ENCODE measurements at places on chromosomes 5 and 9. TPM values are rescaled to one million over a fixed set of nuclear protein-coding genes. Genes with fewer than 3 reads are reported as not detected.

Gene RNF224
- not detected for total RNA-seq

Gene PCDHGC3
- total RNA-seq: 105 TPM

Gene PNPLA7
- 0.14 TPM for total RNA-seq

Gene PCA3
- 0.59 TPM for total RNA-seq

Gene ITGA2
- total RNA-seq: 0.26 TPM

Gene CCNI2
- not detected for total RNA-seq

Gene DCTN3
- 63.6 TPM for total RNA-seq

Gene PLGRKT
- 7.9 TPM for total RNA-seq

Gene NUTM2F
- not detected for total RNA-seq

Gene OXCT1
- 55.3 TPM for total RNA-seq

Gene ZNF608
- 10.9 TPM for total RNA-seq

- no peak overlapping the region for H3K27ac ChIP-seq
- peaks cover 11% of the 10 kb centered on the region for H3K27me3 ChIP-seq
- no peaks in the 10 kb centered on the region for H3K36me3 ChIP-seq
- H3K4me3 ChIP-seq: no peak overlapping the region
- DNase-seq: no peak
Observed at GRCh38 chr5:140011297-140011802, 31.7 kb downstream of the NRG2 start.

- H3K4me3 ChIP-seq: no peak overlapping the region
- no peak overlapping the region for H3K27ac ChIP-seq
- peak; percentile 72 for DNase-seq
- peaks cover 34% of the 10 kb centered on the region for H3K4me1 ChIP-seq
Observed at GRCh38 chr5:172903790-172904189, 55.4 kb upstream of the RPL26L1 start.

GRCh38 chr9:129902740-129903134 lies 67.5 kb downstream of the USP20 start:
- H3K27ac ChIP-seq: no peak overlapping the region
- no peaks in the 10 kb centered on the region for H3K27me3 ChIP-seq
- no peak overlapping the region for H3K4me3 ChIP-seq

- peaks cover 22% of the 10 kb centered on the region for H3K36me3 ChIP-seq
- H3K4me3 ChIP-seq: no peak overlapping the region
- DNase-seq: peak; percentile 34
- H3K4me1 ChIP-seq: peaks cover 8% of the 10 kb centered on the region
- peak overlapping the region; percentile 70 for H3K27ac ChIP-seq
Observed at GRCh38 chr9:33946779-33947535, 101.7 kb downstream of the UBAP2 start.

DNA sequence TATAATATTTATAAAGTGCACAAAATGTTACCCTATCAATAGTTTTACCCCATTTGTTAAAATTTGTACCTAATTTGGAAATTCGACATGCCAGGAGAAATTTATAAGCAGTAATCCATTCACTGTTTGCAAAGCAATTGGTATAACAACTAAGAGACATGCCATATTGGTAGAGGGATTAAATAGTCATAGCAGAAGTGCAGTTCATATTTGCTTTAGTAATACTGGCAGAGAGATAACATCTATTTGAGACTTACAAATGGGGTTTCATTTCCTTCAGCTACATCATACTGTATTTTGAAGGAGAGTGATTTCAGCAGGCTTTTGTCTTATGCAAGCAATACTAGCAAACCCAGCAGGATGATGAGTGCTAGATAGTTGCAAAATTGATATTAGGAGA lies 610.4 kb upstream of the CDH10 start:
- no peak for DNase-seq
- no peak overlapping the region for H3K4me3 ChIP-seq
- no peaks in the 10 kb centered on the region for H3K36me3 ChIP-seq
- H3K27me3 ChIP-seq: no peaks in the 10 kb centered on the region

- no peaks in the 10 kb centered on the region for H3K4me1 ChIP-seq
- no peaks in the 10 kb centered on the region for H3K36me3 ChIP-seq
- DNase-seq: no peak
- H3K27ac ChIP-seq: no peak overlapping the region
- H3K27me3 ChIP-seq: no peaks in the 10 kb centered on the region
- H3K4me3 ChIP-seq: no peak overlapping the region
Observed at GRCh38 chr5:4233671-4234070, 638.0 kb downstream of the IRX1 start.

DNA sequence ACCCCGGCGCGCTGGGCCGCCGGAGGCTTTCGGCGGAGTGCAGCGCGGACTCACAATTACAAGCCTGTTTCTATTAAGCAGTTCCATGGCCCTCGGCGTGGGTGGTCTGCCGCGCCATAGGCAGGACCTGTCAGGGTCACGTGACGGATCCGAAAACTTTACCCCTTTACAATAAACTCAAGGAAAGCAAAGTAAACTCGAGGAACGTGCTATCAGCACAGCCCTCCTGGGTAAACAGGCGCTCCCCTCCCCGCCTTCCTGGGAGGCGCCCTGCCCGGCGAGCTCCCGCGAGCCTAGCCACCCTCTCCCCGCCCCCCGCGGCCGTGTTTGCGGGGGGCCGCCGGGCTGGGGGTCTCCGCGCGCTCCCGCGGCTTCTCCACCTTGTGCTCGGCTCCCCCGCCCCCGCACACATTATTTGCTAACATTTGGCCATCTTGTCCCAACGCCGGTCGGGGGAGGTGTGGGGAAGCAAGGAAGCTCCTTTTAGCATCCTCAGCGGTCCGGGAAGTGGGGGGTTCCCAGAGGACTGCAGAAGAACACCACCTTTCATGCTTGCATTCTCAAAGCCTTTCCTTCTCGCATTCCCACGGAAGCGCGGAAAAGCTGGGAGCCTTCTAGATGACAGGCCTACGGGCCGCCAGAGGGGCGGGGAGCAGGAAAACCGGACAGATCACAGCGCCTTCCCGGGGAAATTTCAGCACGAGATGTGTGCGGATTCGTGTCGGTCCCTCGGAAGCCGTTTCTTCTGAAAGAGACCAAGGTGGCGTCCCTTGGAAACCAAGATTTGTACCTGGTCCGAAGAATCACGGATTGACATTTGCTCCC lies at the start of gene PTCH1:
Gene PTCH1, minus strand, starts transcription at position 238 of the 825 bp plus-strand sequence.
- peaks cover 5% of the 10 kb centered on the region for H3K4me1 ChIP-seq
- DNase-seq: peak; percentile 93
- peak within 1 kb of the TSS; percentile 66 for H3K4me3 ChIP-seq
- H3K27me3 ChIP-seq: no peaks in the 10 kb centered on the region
- no peaks in the 10 kb centered on the region for H3K36me3 ChIP-seq
- peak within 1 kb of the TSS; percentile 59 for H3K27ac ChIP-seq

- H3K4me3 ChIP-seq: no peak overlapping the region
- no peak for DNase-seq
- no peaks in the 10 kb centered on the region for H3K27me3 ChIP-seq
- H3K4me1 ChIP-seq: peaks cover 24% of the 10 kb centered on the region
- peak overlapping the region; percentile 56 for H3K27ac ChIP-seq
Observed at GRCh38 chr5:123450114-123450513, 26.9 kb upstream of the CEP120 start.

- H3K4me3 ChIP-seq: no peak overlapping the region
- no peaks in the 10 kb centered on the region for H3K36me3 ChIP-seq
- peaks cover 3% of the 10 kb centered on the region for H3K27me3 ChIP-seq
Observed at GRCh38 chr5:139863855-139864558, 68.4 kb downstream of the PSD2 start.

DNA sequence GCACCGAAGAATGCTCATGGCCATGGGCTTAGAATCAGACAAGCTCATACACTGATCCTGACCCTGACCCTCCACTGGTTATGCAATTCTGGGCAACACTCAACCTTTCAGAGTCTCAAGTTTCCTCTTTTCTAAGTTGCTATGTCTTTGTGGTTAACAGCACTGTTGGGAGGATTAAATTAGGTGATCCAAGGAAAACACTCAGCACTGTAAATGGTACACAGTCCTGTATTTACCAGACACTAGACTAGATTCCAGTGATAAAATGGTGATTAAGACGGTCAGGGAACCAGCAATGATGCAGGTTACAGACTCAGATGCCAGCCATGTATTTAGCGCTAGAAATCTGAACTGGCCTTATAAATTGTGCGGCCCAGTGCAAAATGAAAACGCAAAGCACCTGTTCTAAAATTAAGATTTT lies 8.1 kb downstream of the ARL15 start:
- no peaks in the 10 kb centered on the region for H3K36me3 ChIP-seq
- no peaks in the 10 kb centered on the region for H3K27me3 ChIP-seq
- H3K27ac ChIP-seq: no peak overlapping the region
- peaks cover 14% of the 10 kb centered on the region for H3K4me1 ChIP-seq
- H3K4me3 ChIP-seq: no peak overlapping the region
- DNase-seq: no peak

DNA sequence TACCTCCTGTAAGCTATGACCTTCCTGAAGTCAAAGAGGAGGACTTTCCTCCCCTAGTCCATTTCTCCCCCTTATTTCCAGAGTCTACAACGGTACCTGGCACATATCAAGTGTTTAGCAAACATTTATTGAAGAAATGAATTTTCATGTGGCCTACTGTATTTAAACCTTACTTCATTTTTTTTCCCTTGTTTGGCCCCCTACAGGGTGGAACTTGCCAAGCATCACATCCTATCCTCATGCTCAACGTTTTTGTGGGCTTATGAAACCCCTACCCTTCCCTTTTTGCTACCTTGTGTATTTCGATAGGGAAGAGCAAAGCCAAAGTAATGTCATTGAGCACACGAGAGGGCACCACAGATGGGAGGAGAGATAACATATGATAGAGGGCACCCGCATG lies 1857.8 kb upstream of the WWC1 start:
- no peaks in the 10 kb centered on the region for H3K27me3 ChIP-seq
- H3K27ac ChIP-seq: no peak overlapping the region
- peaks cover 18% of the 10 kb centered on the region for H3K4me1 ChIP-seq
- H3K4me3 ChIP-seq: no peak overlapping the region

DNA sequence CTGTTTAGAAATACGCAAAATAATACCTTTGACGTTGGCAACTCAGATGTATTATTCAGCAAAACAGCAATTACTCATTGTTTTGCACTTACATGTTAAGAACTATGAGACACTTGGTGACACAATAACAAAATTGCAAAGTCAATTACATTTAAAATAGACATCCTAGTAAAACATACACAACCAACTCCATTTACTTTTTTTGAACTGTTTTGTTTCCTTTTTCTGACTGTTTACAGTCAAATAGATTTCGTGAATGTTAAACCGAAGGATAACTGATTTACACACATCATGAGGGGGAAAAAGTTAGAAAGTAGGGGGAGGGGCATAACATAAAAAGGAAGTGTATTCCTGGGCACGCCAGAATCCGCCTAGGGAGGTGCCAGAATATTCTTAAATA lies 220.1 kb downstream of the MEF2C start:
- H3K27me3 ChIP-seq: no peaks in the 10 kb centered on the region
- peaks cover 8% of the 10 kb centered on the region for H3K36me3 ChIP-seq
- no peak for DNase-seq
- H3K4me3 ChIP-seq: no peak overlapping the region

DNA sequence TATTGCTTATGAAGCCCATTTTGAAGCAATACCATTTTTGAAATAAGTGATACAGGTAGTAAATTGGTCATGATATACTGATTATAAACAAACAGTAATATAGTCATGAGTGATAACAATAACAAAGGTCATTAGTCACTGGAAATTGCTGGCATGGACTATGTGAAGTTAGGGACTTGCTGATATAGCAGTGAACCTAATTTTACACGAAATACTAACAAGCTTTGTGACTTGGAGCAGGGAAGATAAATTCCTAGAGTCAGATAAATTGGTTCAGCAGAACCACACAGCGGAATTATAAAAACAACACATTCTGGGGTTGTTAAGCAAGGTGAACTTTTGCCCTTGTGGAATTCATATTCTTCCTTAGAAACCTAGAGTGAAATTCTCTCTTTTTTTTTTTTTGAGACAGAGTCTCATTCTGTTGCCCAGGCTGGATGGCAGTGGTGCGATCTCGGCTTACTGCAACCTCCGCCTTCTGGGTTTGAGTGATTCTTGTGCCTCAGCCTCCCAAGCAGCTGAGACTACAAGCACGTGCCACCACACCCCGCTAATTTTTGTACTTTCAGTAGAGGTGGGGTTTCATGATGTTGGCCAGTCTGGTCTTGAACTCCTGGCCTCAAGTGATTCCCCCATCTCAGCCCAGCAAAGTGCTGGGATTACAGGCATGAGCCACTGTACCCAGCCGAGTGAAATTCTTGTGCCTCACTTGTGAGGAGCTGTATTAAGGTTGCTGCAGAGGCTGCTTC lies 6.0 kb downstream of the UGCG start:
- DNase-seq: no peak
- H3K4me1 ChIP-seq: peaks cover 34% of the 10 kb centered on the region
- H3K27ac ChIP-seq: no peak overlapping the region
- no peak overlapping the region for H3K4me3 ChIP-seq
- H3K36me3 ChIP-seq: peaks cover 27% of the 10 kb centered on the region

DNA sequence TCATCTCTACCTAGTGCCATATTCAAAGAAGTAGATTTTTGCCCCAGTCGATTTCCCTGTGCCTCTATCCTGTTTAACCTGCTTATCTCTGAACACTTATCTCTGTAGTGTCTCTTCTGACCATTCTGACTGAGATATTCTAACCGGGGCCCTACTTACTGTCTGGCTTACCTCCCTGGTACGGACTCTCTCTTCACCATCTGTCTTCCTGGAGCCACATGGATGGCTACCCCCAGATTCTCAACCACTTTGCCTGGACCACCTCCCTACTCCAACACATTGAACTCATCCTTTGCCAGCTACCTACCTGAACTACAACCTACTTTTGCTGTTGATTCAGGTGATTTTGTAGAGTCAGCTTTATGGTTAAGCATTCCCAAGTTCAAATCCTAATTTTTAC lies 397.4 kb upstream of the SLC24A2 start:
- H3K4me1 ChIP-seq: no peaks in the 10 kb centered on the region
- no peak overlapping the region for H3K4me3 ChIP-seq
- no peak overlapping the region for H3K27ac ChIP-seq
- no peaks in the 10 kb centered on the region for H3K27me3 ChIP-seq
- H3K36me3 ChIP-seq: no peaks in the 10 kb centered on the region

DNA sequence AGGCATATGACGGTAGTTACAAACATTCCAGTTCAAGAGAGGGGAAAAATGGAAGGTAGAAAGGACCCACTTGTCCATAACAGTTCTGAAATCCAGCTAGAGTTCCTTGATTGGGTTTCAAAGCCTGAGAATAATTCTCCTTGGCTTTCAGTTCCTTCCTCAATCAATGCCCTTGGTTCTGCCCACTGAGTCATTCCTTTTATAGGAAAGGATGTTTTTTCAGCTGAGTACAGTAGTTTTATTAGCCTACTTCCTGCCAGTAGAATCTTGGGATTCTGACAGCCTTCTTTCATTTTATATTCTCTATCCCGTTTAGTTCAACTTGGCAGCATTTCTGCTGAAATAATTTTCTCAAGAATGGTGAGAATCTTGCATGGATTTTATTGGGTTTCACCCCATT lies 386.9 kb upstream of the SMC2 start:
- no peak for DNase-seq
- H3K4me1 ChIP-seq: no peaks in the 10 kb centered on the region
- no peaks in the 10 kb centered on the region for H3K36me3 ChIP-seq
- H3K4me3 ChIP-seq: no peak overlapping the region
- no peak overlapping the region for H3K27ac ChIP-seq

DNA sequence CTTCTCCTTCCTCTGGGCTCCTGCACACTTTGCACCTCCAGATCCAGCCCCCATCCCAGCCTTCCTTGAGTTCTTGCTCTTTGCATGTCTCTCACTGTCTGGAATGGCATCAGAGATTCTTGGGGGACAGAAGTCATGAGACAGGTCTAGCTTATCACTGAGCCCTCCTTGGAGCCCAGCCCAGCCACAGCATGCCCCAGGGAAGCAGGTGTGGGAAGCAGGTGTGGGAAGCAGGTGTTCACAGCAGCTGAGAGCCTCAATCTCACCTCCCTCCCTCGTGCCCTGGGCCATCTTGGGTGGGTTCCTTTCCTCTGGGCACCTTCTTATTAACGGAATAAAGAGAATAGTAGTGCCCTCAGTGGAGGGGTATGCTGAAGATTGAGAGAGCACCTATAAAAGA lies 27.2 kb downstream of the SLC6A7 start:
- peaks cover 30% of the 10 kb centered on the region for H3K27me3 ChIP-seq
- H3K4me1 ChIP-seq: no peaks in the 10 kb centered on the region
- no peak overlapping the region for H3K4me3 ChIP-seq
- H3K36me3 ChIP-seq: no peaks in the 10 kb centered on the region
